Activated CD4-positive, alpha-beta T cell treated with anti-CD3 and anti-CD28 coated beads, Interleukin-2, amount 10 ng/mL, durations not matched to agents 7 days and 5 days (primary cell): ENCODE measurements at places on chromosomes 11 and 22. TPM values are rescaled to one million over a fixed set of nuclear protein-coding genes. Genes with fewer than 3 reads are reported as not detected.

SPTY2D1 gene
- total RNA-seq = 31.0 TPM

SLC22A9 gene
- total RNA-seq = not detected

CCDC85B gene
- total RNA-seq = 56.7 TPM

C11orf21 gene
- total RNA-seq = 81.0 TPM

NXPE1 gene
- total RNA-seq = not detected

DNA sequence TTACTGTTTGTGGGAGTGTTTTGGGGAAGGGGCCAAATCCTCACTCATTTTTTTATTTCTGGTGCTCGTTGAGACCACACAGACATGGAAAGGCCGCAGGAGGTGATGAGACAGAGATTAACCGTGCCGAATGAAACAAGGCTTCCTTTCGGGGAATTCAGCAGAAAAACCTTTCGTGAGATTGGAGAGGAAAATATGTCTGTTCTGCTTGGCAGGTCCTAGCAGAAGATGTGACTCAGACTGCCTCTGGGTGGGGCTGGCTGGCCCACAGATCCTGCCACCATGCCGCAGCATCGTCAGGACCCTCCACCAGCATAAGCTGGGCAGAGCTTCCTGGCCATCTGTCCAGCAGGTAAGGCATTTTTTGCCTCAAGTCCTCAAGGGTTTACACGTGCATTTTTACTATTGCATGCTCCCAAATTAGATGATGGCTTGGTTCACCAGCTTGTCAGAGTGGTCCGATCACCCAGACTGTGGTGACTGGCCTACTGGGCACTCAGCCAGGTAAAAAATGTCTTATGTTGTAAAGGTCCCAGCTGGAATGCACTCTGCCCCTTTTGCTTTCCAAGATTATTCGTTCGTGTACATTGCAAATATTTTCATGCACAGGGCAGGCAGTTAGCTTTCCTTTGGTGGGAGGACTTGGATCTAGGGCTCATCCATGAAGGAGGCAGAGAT is 1.5 kb downstream of the DDB2 start:
- H3K27me3 ChIP-seq = no peaks in the 10 kb centered on the region
- H3K36me3 ChIP-seq = peaks cover 34% of the 10 kb centered on the region
- peaks cover 38% of the 10 kb centered on the region for H3K4me1 ChIP-seq
- peak overlapping the region; percentile 100 for H3K27ac ChIP-seq
- H3K4me3 ChIP-seq = peak overlapping the region; percentile 100

DNA sequence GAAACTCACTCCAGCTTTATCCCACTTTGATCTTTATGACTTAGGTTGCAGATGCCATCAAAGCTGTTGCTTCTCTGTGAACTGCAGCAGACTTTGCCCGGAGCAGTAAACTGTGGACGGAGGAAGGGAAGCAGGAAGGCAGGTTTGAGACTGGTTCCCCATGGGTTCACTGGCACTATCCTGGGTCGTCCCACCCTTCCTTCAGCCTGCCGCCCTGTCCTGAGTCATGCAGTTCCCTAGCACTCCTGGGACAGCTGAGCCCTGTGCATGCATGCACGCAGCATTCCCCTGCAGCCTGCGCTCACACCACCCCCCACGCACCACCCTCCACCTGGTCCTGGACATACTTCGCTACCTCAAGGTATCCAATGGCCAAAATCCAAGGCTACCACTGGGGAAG is 23.5 kb upstream of the P2RY2 start:
- H3K27me3 ChIP-seq = peaks cover 2% of the 10 kb centered on the region
- H3K27ac ChIP-seq = no peak overlapping the region
- H3K4me3 ChIP-seq = no peak overlapping the region
- H3K36me3 ChIP-seq = no peaks in the 10 kb centered on the region
- no peak for DNase-seq
- H3K4me1 ChIP-seq = no peaks in the 10 kb centered on the region

- no peaks in the 10 kb centered on the region for H3K36me3 ChIP-seq
- H3K27me3 ChIP-seq = peaks cover 7% of the 10 kb centered on the region
- H3K27ac ChIP-seq = no peak overlapping the region
- H3K4me1 ChIP-seq = no peaks in the 10 kb centered on the region
- no peak for DNase-seq
Observed at GRCh38 chr11:75199412-75199955, 41.1 kb upstream of the TPBGL start.

- DNase-seq = no peak
- H3K4me3 ChIP-seq = no peak overlapping the region
- H3K36me3 ChIP-seq = no peaks in the 10 kb centered on the region
Observed at GRCh38 chr11:17601676-17602075, 54.6 kb downstream of the OTOG start.
